ENCODE measurements at places on chromosomes 7 and 10.

- H3K4me3 ChIP-seq: no peak overlapping the region
- no peaks in the 10 kb centered on the region for H3K36me3 ChIP-seq
- H3K27ac ChIP-seq: no peak overlapping the region
- peak; percentile 55 for DNase-seq
- peaks cover 36% of the 10 kb centered on the region for H3K27me3 ChIP-seq
- no peaks in the 10 kb centered on the region for H3K4me1 ChIP-seq
Observed at GRCh38 chr10:86300931-86301830, 65.4 kb downstream of the GRID1 start.

GRCh38 chr7:95141755-95142154 is 182.6 kb downstream of the PON1 start:
- H3K36me3 ChIP-seq: no peaks in the 10 kb centered on the region
- H3K4me1 ChIP-seq: no peaks in the 10 kb centered on the region
- DNase-seq: no peak
- H3K4me3 ChIP-seq: no peak overlapping the region
- no peaks in the 10 kb centered on the region for H3K27me3 ChIP-seq

- H3K27me3 ChIP-seq: no peaks in the 10 kb centered on the region
- no peak overlapping the region for H3K4me3 ChIP-seq
- no peaks in the 10 kb centered on the region for H3K4me1 ChIP-seq
- DNase-seq: no peak
- no peaks in the 10 kb centered on the region for H3K36me3 ChIP-seq
- no peak overlapping the region for H3K27ac ChIP-seq
Observed at GRCh38 chr10:61832866-61833481, 68.5 kb upstream of the ARID5B start.

DNA sequence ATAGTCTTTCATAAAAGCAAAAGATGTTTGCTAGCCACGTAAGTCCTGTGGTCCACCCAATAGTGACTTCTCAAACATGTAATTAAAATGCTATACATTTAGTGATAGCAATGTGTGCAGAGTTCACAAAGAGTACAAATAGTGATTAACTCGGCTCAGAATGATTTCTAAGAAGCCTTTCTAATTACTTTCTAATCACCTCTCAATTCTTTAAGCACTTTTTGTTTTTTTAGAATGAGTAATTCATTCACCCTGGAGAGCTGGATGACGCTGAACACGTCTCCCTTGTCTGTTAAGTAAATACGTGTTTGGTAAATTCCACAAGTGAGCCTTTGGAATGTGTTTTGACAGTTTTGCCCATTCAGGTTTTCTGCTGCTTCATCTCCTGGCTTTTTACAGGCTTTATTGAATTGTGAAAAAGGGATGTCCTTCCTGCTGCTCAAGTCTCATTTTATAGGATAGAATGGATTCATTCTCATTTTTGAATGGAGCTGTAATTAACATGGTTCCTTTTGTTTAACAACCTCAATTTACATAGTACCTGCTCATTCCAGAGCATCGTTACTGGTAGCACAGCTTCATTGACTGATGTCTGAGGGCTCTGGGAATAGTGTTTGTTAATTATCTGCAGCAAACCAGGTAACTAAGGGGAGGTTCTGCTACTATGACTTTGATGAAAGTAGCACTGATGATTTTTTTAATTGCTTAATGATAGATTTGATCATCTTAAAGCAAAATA is 212.1 kb downstream of the VTI1A start:
- H3K4me3 ChIP-seq: no peak overlapping the region
- no peak overlapping the region for H3K27ac ChIP-seq
- H3K27me3 ChIP-seq: no peaks in the 10 kb centered on the region
- no peaks in the 10 kb centered on the region for H3K36me3 ChIP-seq
- H3K4me1 ChIP-seq: no peaks in the 10 kb centered on the region

- H3K27me3 ChIP-seq: no peaks in the 10 kb centered on the region
- peak; percentile 49 for DNase-seq
- no peak overlapping the region for H3K27ac ChIP-seq
- no peak overlapping the region for H3K4me3 ChIP-seq
- H3K36me3 ChIP-seq: no peaks in the 10 kb centered on the region
Observed at GRCh38 chr7:158239290-158239981, 348.2 kb downstream of the PTPRN2 start.

DNA sequence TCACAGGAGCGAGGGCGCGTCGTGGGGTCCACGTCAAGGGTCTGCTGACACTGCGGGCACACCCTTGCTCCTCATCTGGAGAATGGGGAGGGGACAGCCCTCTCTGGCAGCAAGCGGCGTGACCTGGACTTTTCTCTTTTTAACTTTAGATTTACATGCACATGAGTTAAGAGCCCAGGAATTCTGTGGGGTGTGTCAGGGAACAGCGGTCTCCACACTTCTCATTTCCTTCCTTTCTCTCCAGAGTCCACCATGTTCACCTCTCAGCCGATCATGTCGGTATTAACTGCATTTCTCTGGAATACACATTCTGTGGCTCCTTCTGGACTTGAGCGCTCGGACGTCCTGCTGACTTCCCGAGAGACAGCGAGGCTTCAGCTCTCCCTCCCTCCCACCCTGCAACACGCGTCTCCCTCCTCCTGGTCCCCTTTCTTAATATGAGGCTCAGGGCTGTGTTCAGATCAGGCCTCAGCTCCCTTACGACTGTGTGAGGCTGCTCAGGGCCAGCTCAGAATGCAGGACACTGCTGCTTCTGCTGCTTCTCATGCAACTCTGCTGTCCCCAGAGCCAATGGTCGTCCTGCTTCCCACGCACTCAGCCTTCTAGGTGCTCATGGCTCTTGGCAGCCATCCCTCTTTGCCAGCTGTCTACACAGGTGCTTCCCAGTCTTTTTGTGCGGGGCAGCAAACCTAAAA is 261.3 kb downstream of the ELFN1 start:
- H3K27me3 ChIP-seq: no peaks in the 10 kb centered on the region
- DNase-seq: peak; percentile 56
- no peaks in the 10 kb centered on the region for H3K36me3 ChIP-seq

DNA sequence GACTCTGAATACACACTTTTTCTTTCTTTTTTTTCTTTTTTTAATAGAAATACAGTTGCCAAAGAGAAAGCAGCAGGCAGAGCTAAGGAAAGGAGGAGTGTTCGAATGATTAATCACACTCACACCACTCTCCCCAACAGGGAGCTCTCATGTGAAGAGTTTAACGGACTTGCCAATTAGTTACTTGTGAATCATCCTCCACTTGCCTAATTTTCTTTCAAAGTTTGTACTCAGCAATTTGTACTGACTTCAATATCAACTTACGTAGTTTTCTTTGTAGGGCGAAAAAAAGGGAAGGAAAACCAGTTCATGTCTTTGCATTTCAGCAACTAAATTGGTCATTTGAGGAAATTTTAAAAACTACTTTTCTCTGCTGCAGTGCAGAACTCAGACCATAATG is 109.2 kb downstream of the PIP4K2A start:
- peak overlapping the region; percentile 87 for H3K27ac ChIP-seq
- H3K27me3 ChIP-seq: no peaks in the 10 kb centered on the region
- H3K36me3 ChIP-seq: peaks cover 71% of the 10 kb centered on the region
- H3K4me1 ChIP-seq: peaks cover 93% of the 10 kb centered on the region
- no peak for DNase-seq

- DNase-seq: no peak
- H3K27me3 ChIP-seq: no peaks in the 10 kb centered on the region
- no peaks in the 10 kb centered on the region for H3K4me1 ChIP-seq
Observed at GRCh38 chr10:29244978-29245377, 43.9 kb upstream of the LYZL1 start.

DNA sequence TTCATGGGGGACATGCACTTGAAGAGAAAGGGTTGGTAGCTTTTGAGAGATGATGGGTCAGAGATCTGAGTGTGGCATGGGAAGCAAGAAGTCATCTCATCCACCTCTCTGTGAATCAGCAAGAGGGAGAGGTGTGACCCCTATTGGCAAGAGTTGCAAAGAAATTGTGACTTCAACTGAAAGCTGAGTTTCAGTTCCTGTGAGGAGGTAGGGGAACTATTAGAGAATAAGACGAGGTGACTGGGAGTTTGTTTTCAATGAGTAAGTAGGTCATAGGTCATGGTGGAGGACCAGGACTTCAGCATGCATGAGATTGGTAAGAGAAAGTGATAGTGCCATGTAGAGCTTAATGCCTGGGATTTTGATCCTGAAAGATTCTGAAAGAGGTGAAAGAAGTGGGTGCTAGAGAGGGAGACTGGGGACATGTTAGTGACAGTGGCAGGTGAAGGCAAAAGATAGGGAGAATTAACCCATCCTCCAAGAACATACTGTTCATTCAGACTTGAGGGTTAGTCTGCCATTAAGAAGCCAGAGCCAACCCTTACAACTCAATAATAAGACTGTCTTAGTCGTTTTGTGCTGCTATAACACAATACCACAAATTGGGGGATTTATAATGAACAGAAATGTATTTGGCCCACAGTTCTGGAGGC is 75.5 kb upstream of the CAPZA2 start:
- H3K36me3 ChIP-seq: no peaks in the 10 kb centered on the region
- H3K27me3 ChIP-seq: no peaks in the 10 kb centered on the region
- no peak overlapping the region for H3K4me3 ChIP-seq
- no peak overlapping the region for H3K27ac ChIP-seq
- H3K4me1 ChIP-seq: no peaks in the 10 kb centered on the region

DNA sequence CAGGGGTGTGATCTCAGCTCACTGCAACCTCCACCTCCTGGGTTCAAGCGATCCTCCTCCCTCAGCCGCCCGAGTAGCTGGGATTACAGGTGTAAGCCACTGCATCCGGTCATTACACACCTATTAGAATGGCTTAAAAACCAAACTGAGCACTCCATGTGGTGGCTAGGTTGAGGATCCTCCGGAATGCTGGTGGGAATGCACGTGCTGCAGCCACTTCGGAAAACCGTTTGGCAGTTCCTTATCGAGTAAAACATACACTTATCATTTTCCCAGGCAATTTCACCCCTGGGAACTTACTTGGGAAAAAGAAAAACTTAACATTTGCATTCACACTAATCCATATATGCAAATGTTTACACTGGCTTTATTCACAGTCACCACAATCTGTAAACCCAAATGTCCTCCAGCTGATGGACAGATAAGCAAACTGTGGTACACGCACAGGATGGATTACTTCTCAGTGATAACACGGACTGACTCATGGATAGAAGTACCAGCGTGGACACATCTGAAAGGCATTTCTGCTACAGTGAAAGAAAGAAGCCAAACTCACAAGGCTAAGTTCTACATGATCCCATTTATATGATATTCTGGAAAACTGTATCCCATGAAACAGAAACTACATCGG is 20.4 kb downstream of the RFC2 start:
- peaks cover 3% of the 10 kb centered on the region for H3K36me3 ChIP-seq
- H3K4me1 ChIP-seq: peaks cover 61% of the 10 kb centered on the region
- DNase-seq: no peak
- no peak overlapping the region for H3K27ac ChIP-seq
- H3K27me3 ChIP-seq: no peaks in the 10 kb centered on the region
- H3K4me3 ChIP-seq: no peak overlapping the region

DNA sequence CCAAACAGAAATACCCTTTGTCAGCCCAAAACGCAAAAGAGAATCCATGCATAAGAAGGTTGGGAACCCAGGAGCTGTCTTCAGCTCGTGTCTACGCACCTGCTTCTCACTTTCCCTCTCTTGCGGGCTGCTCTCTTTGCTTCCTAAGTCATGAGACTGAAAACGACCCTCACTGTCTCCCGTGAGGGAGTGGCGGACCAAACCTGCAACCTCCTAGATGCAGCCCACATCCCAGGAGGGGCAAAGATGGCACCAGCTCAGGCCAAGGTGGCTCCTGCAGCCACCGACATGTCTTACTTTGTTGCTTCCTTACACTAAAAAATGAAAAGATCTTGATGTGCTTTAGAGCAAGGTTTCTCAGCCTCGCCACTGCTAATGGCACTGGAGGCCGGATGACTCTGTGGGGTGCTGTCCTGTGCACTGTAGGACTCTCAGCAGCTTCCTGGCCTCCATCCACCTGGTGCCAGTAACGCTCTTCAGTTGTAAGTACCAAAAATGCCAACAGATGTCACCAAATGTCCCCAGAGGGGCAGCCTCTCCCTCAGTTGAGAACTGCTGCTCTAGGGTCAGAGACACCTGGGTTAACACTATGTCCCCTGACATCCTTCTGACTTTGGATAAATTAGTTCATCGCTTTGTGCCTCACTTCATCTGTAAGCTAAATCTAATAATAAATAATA is 179.8 kb upstream of the PFKP start:
- no peak overlapping the region for H3K4me3 ChIP-seq
- H3K27ac ChIP-seq: no peak overlapping the region
- no peaks in the 10 kb centered on the region for H3K36me3 ChIP-seq
- DNase-seq: no peak

GRCh38 chr7:117001283-117001682 is 48.0 kb downstream of the ST7 start:
- H3K27ac ChIP-seq: no peak overlapping the region
- no peaks in the 10 kb centered on the region for H3K27me3 ChIP-seq
- H3K4me1 ChIP-seq: no peaks in the 10 kb centered on the region

- H3K27me3 ChIP-seq: no peaks in the 10 kb centered on the region
- no peak overlapping the region for H3K4me3 ChIP-seq
- peaks cover 12% of the 10 kb centered on the region for H3K4me1 ChIP-seq
- peak; percentile 75 for DNase-seq
- H3K27ac ChIP-seq: no peak overlapping the region
- no peaks in the 10 kb centered on the region for H3K36me3 ChIP-seq
Observed at GRCh38 chr7:55309040-55309991, 55.8 kb upstream of the LANCL2 start.

DNA sequence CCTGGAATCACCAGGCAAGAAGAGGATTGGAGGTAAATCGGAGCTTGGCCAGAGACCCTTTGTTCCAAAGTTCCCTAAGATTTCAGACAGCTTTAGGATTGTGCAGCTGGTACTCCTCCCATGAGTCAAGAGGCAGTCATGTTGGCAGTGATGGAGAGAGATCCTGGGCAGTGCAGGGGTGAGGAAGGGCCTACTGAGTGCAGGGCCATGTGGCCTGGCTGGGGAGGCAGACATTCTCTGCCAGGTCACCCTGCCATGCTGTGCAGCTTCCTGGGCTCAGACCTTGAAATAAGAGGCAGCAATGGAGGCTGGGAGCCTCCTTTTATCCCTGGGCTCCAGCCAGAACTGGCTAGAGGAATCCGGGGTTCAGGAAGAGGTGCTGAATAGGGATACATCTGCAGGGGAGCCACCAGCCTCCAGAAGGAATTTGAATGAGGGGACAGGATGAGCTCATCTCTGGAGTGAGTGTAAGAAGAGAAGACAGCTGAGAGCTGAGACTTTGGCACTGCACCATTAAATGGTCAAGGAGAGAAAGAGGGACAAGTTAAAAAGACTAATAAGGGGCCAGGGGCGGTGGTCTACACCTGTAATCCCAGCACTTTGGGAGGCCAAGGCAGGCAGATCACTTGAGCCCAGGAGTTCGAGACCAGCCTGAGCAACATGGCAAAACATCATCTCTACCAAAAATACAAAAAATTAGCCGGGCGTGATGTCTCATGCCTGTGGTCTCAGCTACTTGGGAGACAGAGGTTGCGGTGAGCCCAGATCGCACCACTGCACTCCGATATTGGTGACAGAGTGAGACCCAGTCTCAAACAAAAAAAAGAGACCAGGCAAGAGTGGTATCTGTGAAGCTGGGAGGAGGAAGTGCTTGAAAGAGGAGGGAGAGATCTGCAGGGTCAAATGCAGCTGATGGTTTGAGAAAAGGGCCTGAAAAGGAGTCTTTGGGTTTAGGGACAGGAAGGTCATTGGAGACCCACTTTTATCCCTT is 12.0 kb downstream of the SFTPD start:
- no peak overlapping the region for H3K27ac ChIP-seq
- DNase-seq: peak; percentile 53
- H3K36me3 ChIP-seq: no peaks in the 10 kb centered on the region
- no peaks in the 10 kb centered on the region for H3K27me3 ChIP-seq
